H54 (cell line): ENCODE measurements at places on chromosomes 5 and 9.

GRCh38 chr9:18480662-18481093 is 6.7 kb downstream of the ADAMTSL1 start:
- DNase-seq = no peak

DNA sequence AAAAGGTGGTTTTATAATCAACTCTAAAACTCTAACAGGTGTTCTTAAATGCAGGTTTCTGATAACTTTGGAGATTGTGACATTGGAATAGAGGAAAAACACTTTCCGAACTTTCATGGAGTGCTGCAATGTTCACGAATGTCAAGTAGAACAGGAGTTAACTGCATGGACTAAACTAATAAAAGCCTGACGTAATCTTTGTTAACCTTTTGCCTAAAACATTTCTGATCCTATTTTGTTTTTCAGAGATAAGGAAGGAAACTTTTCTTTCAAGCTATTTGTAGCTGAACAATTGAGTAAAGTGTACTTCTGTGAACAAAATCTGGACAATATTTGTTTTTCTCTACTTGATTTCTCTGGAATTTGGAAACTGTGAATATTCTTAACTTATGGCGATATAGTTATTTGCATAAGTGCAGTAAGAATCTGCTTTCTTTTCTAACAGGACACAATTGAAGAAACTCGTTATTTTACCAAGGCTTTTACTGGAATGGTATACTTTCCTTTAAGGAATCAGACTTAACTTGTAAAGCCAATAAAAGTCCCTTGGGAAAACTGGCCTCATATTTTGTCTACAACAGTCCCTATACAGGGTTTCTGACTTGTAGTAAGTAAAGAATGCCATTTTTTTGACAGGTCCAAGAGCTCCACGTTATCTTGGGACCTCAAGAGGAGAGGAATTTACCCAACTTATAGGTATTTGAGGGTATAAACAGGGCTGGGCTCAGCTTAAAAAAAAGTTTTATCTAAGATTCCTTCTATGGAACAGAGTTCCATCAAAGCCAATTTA is 154.7 kb downstream of the NXNL2 start:
- DNase-seq = no peak

- no peak for DNase-seq
Observed at GRCh38 chr9:137319739-137320551, 17.9 kb upstream of the NRARP start.

- DNase-seq = no peak
Observed at GRCh38 chr5:93512799-93513198, 68.2 kb downstream of the NR2F1-AS1 start.

- DNase-seq = peak; percentile 68
Observed at GRCh38 chr5:179763215-179763945, 30.4 kb upstream of the LTC4S start.

DNA sequence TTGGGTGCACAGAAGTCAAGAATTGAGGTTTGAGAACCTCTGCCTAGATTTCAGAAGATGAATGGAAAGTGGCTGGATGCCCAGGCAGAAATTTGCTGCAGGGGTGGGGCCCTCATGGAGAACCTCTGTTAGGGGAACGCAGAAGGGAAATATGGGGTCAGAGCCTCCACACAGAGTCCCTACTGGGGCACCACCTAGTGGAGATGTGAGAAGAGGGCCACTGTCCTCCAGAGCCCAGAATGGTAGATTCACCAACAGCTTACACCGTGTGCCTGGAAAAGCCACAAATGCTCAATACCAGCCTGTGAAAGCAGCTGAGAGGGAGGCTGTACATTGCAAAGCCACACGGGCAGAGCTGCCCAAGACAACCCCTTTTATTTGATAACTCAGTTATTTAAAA is 383.5 kb downstream of the TLE4 start:
- no peak for DNase-seq

GRCh38 chr5:112109331-112110007 is 309.6 kb downstream of the EPB41L4A start:
- DNase-seq = no peak

GRCh38 chr9:133351908-133352634 is 4.1 kb downstream of the RPL7A start:
- DNase-seq = peak; percentile 58

DNA sequence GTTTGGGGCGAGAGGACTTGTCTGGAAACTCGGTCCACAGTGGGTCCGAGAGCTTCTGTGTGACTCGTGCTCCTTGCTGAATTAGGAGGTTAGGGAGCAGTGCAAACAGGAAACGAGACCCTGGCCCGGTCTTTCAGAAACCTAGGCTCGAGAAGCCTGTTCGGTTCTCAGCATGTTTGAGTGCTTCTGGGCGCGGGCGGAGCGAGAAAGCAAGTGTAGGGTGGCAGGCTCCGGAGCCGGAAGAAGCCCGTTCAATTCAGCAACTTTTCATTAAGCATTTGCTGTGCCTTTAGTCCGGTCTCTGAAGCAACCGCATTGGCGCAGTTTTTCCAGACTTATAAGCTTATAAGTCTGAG is 547 bp downstream of the CLTA start:
- no peak for DNase-seq

- DNase-seq = no peak
Observed at GRCh38 chr9:108640230-108640629, 215.6 kb downstream of the ACTL7B start.

DNA sequence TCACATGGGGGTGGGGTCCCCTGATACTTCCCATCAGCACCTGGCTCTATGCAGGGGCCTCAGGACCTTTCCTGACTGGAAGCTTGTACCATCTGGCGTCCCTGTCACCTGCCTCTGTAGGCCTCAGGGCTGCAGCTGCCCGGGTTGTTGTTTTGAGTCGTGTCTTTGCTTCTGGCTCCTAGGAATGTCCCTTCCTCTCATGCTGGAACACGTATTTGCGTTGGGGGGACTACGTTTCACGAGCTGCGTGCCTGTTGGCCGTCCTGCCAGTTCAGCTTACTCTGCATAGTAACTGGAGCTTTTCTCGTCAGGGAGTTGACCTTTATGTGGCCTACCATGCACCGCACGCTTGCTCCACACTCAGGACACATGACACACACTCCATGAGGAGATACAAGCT is 54.9 kb upstream of the IRX4 start:
- no peak for DNase-seq

DNA sequence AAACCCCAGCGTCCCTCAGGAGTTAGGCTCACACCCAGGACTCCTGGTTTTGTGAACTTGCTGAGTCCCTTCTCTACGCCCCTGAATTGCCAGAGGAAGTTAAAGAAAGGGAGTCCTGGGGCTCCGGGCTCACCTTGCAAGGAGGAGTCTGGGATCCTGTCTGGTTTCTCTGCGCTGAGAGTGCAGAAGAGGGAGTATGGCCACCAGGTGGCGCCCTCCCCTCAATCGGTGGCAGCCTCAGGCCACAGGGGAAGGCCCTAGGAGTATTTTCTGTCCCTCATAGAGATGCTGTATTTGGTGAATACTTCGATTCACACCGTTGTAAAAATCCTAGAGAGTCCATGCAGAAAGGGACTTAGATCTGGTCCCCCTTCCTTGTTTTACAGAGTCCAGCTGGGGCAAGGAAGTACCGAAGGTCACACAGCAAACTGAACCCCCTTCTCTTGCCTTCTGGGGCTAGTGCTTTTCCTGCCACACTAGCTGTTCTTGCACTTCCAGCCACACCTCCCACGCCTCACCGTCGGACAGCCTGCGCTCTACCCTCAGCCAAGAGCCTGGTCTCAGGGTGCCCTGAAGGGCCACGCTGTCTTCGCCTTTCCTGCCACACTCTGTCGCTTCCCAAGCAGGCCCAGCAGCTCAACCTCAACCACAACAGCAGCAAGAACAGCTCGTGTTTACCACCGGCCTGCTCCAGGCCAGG is 10.2 kb downstream of the HAND1 start:
- DNase-seq = peak; percentile 91

DNA sequence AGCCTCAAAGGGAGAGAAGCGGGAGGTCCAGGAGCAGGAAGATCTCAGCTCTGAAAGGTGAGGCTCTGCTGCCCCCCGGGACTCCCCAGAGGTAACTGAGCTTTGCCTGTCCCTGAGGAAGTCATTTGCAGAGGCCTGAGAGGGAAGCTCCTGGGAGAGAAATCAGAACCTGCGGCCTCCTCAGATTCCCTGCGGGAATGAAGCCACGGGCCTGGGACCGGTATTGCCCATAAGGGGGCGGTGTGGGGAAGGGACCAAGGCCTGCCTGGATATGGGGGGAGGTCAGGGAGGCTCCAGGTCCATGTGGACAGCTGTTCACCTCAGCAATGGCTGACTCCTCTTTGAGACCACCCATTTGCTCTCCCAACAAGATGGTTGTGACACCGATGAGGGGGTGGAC is 1.3 kb downstream of the SPATA31E1 start:
- DNase-seq = no peak

- DNase-seq = no peak
Observed at GRCh38 chr9:127809002-127809539, 6.4 kb downstream of the FPGS start.

DNA sequence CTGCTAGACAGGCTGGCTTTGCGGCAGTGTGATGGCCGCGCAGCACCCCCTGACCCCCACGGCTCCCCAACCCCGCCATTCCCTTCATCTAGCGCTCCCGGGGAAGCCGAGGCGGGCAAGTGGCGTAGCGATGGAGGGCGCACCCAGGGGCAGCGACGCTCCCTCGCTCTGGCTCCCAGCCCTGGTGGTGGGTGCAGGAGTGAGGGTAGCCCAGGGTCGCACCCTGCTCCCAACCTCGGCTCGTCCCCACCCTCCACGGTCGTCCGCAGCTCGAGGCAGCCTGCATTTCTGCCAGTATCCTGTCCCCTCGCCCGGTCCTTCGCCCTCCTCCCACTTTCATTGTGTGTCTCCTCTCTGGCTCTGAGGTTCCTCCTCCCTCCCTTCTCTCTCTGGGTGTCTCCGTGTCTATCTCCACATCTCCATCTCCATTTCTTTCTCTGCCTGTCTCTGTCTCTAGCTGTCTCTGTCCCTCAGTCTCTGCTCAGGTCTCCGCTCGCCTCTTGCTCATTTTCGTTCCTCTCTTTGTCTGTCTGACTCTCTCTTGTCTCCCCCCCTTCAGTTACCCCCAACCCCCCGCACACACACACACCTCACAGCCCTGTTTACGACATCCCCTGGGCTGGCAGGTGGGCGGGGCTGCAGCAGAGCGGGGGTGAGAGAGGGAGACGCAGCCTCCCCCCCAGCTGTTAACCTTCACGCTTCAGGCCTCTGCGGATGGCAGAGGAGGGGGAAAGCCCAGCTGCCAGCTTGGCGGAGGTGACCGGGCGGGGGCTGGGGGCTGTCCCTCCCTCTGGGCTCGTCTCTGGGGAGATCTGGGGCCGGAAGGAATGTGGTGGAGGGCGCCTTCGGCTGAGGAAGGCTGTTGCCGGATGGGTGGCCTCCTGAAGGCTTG is 48.7 kb upstream of the PSD2 start:
- no peak for DNase-seq

- DNase-seq = no peak
Observed at GRCh38 chr5:115624994-115625393, 842 bp downstream of the TMED7 start.

- DNase-seq = no peak
Observed at GRCh38 chr9:68690088-68690487, 15.0 kb upstream of the PIP5K1B start.

GRCh38 chr5:10157085-10157669 is 92.5 kb downstream of the ATPSCKMT start:
- no peak for DNase-seq

DNA sequence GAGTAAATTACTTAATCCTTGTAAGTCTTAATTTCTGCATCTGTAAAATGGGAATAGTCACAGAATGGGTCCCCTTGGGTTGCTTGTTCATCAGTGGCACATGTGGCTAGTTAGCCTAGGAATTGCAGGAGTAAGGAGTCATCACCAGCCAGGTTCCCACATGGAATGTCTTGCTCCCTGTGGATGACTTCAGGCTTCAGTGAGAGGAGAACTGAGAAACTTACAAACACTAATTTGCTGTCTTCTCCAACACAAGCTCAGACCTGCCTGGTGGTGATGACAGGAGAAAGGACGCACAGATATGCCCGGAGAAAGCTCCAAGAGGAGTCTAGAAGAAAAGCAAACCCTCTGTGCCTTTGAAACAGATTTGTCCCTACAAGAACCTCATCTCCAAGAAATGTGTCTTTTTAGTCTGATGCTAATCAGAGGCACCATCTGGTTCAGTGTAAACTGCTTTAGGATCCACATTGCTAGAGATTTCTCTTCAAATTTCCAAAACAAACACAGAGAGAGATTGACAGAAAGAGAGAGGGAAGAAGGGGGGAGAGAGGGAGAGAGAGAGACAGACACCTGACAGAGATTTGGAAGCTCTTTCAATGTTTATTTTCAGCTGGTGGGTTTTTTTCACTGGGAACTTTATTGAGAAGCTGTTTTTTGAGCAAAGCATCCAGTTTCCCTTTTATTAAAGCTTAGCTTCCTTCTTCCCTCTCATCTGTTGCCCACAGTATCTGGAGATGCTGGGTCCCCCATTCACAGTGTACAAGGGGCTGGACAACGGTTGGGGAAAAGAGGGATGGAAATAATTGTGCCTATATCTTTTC is 128.3 kb downstream of the DOCK2 start:
- no peak for DNase-seq

DNA sequence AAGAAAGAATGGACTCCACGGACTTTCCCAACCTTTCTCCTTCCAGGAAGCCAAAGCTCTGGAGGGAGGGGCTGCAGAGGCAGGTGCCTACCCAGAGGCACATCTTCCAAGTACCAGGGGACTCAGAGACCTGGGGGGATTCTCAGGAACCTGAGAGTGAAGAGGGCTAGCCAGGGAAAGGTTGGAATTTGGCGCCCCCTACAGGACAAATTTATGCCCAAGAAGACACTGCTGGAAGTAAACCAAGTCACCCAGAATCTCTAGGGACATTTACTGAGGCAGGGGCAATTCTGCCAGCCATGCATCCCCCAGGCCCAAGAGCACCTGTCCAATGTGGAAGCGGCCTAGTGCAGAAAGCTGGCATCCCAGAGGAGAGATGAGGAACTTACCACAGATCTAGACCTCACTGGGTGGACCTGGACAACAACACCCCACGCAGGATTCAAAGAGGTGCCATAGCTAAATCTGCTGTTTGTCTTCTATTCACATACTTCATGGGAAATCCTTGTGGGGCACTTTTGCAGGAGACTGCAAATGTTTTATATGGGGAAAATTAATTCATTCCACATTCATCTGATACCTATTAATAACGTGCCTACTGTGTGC is 25.9 kb upstream of the IDNK start:
- DNase-seq = peak; percentile 40

DNA sequence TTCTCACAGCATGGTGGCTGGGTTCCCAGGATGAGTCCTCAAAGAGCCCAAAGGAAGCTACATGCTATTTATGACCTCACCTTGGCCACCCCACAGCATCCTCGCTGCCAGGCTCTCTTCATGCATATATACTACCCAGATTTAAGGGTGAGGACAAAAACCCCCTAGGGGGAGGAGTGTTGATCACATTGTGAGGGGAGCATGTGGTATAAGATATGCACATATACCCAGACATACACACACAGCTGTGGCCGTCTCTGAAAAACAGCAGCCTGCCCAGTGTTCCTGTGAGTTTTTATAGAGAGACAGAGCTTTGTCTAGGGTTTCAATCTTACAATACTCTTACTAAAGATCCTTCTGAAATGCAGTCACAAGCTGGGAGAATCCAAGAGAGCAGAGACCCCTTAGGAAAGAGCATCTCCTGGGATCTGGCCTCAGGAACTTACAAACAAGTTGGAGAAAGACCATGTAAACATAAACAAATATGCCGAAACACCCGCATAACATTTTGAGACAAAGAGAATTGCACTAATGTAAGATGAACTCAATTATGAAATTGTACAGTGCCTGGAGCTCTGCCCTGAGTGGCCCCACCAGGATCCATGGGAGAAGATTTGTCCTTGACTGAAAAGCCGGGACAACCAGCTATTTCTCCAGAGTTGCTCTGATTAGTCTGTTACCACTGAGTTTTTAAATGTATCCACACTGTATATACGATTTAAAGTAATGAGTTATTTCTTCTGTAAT is 146.4 kb downstream of the GADD45G start:
- DNase-seq = no peak
